NCI-H1694 (cell line): ENCODE measurements at places on chromosomes 1 and 21.

GRCh38 chr1:29444782-29445729 is 208.7 kb downstream of the PTPRU start:
- DNase-seq: no peak

DNA sequence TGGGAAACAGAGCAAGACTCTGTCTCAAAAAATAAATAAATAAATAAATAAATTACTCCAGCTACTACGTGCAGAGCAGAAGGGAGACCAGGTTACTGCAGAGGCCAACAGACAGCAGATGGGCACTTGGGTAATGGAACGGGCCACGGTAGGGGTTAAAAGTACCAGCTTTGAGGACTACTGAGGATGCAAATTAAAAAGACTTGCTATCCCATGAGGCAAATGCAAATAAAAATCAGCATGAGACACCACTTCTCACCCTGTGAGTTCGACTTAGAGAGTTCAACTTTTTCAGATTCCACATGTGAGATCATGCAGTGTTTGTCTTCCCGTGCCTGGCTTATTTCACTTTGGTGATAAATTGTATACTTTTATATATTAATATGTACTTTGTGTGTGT is 6.6 kb downstream of the SLC2A5 start:
- no peak for DNase-seq

- no peak for DNase-seq
These were observed 307.0 kb downstream of the ST6GALNAC3 start for GRCh38 chr1:76381450-76382097.

DNA sequence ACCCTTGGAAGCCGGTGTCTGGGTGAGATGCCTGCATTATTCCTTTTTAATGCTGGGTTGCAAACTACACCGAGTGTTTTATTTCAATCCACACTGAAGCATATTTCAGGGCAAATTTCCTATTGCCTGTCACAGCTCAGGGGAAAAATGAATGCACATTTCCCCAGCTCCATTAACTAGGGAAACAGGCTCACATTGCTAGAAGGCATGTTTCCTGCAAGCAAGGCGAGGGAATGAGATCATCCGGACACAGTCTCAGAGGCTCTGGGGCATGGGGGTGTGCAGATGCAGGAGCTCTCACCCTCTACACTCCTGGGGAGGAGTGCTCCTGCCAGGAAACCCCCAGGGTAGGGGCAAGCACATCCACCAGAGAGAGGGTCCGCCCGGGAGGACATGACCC is 24.6 kb downstream of the SYT2 start:
- DNase-seq: no peak

DNA sequence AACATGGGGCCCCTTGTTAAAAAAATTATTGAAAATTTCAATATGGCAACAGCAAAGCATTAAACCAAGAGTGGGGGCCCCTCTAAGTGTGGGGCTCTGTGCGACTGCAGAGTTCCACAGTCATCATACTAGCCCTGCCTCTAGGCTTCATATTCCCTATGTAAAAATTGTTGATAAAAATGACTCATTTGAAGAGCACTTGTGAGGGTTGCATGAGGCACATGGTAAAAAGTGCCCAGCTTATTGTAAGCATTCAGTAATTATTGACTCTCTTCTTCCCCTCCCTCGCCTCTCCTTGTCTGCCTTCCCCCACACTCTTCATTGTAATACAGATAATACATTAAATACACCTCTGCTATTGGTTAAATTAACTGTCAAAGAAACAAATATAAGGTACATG is 86.7 kb upstream of the PTBP2 start:
- DNase-seq: no peak

GRCh38 chr1:61604684-61605083 is 120.3 kb downstream of the TM2D1 start:
- DNase-seq: no peak

GRCh38 chr21:29148530-29148929 is 18.1 kb downstream of the MAP3K7CL start:
- DNase-seq: no peak

DNA sequence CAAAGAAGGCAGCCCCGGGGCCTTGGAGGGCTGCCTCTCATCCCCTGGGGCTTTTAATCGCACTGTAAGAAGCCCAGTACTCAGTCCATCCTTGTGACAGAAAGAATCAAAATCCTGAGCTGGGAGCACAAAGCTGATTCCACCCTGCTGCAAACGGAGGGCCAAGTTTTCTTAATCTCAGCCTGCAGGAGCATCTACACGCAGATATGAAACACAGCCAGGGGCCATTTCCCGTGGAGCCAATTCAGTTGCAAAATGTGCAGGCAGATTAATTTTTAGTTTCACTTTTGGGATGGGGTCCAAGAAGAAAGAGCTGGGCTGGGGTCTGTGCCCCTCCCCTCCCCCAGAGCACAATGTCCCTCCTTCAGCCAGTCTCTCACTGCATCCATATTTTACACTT is 4.4 kb downstream of the LYPD8 start:
- DNase-seq: no peak

- no peak for DNase-seq
These were observed 156.5 kb downstream of the PEX14 start for GRCh38 chr1:10631121-10631810.

GRCh38 chr1:150161747-150162581 is 12.2 kb downstream of the PLEKHO1 start:
- no peak for DNase-seq

- DNase-seq: no peak
These were observed 71.2 kb downstream of the DPYD start for GRCh38 chr1:97849345-97850340.

DNA sequence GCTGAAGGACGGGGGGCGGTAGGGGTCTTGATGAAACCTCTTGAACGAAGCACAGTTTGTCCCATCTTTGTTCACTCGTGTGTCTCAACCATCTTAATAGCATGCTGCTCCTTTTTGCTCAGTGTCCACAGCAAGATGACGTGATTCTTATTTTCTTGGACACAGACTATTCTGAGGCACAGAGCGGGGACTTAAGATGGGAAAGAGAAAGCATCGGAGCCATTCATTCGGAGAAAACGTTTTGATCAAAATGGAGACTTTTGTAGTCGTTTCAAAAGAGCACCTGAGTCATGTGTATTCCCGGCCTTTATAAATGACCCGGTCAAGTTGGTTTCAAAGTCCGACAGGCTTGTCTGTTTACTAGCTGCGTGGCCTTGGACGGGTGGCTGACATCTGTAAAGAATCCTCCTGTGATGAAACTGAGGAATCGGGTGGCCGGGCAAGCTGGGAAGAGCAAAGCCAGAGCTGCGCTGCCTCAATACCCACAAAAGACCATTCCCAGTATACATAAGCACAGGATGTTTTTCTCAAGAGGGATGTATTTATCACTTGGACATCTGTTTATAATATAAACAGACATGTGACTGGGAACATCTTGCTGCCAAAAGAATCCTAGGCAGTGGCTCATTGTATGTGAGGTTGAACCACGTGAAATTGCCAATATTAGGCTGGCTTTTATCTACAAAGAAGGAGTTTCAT is 18.5 kb downstream of the ETS2 start:
- DNase-seq: no peak

GRCh38 chr1:206753141-206753540 is 17.4 kb upstream of the IL19 start:
- no peak for DNase-seq

DNA sequence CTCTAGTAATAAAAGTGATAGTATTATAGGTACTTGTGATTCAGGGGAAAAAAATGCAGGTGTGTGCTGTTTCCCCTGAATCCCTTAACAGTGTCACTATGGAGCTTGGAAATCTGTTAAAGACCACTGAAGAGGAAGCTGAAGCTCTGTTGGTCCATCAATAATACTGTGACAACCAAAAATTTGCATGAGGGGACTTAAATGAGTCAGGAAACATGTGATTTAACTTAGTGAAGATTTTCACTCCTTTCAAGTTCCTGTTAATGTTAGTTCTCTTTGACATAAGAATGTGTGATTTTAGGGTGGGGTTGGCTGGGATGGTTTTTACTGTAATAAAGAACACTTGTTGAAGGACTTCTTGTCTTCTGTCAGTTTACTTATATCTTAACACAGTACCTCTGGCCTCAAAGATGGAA is 32.0 kb downstream of the VANGL2 start:
- DNase-seq: no peak

DNA sequence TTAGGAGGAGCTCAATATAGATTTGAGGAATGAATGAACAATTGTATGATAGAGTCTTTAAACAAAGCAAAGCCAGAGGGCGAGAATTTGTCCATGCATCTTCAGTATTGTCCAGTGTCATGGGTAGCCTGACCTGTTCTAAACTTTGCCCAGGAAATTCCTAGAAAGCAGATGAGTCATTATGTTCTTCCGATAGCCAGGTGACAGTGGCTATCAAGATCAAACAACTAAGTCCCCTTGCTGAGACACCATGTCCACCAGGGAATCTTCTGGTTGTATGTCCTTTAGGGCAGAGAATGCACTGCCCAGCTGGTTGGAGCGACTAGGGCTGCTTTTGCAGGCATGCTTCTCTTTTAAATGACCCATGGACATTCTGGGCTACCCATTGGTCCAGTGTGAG is 1.8 kb upstream of the SLC26A9 start:
- no peak for DNase-seq

GRCh38 chr1:231818337-231818736 is 191.7 kb downstream of the DISC1 start:
- no peak for DNase-seq

- no peak for DNase-seq
These were observed 85.4 kb upstream of the LRRC8D start for GRCh38 chr1:89735479-89735878.

DNA sequence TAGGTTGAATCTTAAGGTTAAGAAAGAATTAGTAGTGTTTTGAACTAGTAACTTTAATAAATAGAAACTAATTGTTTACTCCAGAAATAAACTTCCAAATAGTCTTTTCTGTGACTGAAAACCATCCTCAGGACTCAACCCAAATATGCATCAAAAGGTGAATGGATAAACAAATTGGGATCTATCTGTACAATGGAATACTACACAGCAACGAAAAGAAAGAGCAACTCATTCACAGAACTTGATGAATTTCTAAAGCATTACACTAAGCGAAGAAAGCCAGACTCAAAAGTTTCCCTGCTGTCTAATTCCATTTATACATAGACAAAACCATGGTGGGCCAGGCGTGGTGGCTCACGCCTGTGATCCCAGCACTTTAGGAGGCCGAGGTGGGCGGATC is 25.0 kb downstream of the HEYL start:
- no peak for DNase-seq

GRCh38 chr21:16162953-16163352 is 433.2 kb downstream of the USP25 start:
- DNase-seq: no peak

DNA sequence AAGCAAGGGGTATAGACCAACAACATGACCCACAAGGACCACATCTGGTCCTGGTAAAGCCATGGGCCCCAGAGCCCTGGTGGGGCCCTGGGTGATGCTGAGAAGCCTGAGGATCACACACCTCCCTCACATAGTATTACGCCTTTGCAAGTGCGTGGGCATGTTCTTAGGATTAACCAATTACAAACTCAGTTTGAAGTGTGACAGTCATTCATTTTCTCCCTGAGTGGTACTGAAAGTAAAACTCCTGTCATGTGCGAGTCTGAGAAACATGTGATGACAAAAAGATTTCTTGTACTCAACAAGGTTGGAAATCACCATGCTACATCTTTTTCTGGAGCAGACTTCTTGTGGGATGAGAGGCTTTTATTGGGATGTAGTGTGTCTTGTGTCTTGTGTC is 315.3 kb upstream of the DUSP10 start:
- no peak for DNase-seq

DNA sequence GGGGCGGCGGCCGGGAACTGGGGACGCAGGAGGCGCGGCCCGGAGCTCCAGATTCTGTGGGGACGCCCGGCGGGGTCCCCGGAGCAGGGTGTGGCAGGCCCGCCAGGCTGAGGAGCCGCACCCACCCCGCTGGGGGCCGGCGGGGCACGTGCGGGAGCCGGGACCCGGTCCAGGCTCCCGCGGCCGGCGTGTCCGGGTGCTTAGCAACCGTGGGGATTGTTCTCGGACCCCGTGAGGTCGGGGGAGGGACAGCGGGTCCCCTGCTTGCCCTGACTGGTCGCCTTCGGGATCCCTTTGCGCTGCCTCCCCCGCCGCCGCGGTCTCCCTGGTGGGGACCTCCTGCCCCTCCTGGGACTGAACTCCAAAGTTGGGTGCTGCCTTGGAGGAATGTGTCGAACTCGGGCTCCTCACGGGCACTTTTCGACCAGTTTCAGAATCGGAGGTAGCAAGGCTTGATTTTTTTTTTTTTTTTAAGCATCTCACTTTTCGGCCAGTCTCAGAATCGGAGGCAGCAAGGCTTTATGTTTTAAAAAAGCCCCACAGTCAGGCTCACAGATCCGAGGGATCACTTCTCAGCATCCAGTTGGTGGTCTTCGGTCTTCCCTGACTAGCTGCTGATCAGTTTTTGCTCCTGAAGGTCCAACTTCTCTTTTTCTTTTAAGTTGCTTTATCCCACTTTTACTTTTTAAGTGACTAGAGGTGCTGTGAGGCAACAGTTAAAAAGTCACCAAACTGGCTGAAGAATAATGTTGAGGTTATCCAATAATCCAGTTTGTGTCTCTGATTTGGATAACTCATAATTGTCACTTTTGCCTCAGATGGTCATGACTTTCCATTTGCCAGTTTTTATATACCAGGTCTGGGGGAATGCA is 648 bp downstream of the FAM76A start:
- DNase-seq: no peak

GRCh38 chr21:23718446-23719285 is 1888.6 kb downstream of the MRPL39 start:
- no peak for DNase-seq

DNA sequence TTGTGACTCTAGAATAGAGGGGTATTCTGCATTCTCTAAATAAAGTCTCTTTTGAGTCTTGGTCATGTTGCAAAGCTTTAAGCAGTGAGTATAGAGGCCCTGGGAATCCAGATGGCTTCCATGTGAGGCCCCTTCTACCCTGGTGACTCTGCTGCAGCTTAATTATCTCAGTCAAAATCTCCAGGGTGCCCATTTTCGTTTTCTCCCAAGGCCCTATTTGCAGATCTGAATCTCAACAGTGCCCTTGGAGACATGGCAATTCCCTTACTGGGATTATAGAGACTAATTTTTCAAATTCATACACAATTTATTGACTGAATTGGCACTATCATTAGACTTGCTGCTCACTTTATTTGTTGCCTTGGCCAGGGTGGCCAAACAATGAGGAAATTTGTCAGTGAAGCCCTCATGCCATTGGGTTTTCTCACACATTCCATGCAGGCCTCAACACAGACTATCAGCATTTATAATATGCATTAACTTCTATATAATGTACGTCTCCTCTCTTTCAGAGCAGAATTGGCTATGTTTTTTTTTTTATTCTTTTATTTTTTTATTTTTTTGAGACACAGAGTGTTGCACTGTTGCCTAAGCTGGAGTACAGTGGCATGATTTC is 35.1 kb downstream of the PROX1 start:
- no peak for DNase-seq

- DNase-seq: no peak
These were observed 16.4 kb downstream of the PPP2R5A start for GRCh38 chr1:212301580-212301979.
